ENCODE measurements at places on chromosomes 2 and 18. TPM values are rescaled to one million over a fixed set of nuclear protein-coding genes. Genes with fewer than 3 reads are reported as not detected.

TOGARAM2 gene
- total RNA-seq: 0.52 TPM

GRCh38 chr2:10650761-10651160 is 39.0 kb downstream of the NOL10 start:
- DNase-seq: no peak

DNA sequence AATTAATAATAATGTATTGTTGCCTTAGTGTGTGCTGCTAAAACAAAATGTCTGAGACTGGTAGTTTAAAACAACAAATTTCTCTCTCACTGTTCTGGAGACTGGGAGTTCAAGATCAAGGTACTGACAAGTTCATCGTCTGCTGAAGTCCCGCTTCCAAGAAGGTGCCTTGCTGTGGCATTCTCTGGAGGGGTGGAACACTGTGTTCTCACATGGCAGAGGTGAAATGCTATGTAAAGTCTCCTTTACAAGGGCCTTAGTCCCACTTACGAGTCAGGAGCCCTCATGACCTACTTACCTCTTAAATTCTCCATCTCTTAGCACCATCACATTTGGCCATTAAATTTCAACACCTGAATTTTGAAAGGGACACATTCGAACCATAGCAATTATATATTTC is 299.2 kb upstream of the RBMS1 start:
- DNase-seq: no peak

GRCh38 chr18:78430131-78430758 is 549.4 kb upstream of the SALL3 start:
- DNase-seq: no peak

DNA sequence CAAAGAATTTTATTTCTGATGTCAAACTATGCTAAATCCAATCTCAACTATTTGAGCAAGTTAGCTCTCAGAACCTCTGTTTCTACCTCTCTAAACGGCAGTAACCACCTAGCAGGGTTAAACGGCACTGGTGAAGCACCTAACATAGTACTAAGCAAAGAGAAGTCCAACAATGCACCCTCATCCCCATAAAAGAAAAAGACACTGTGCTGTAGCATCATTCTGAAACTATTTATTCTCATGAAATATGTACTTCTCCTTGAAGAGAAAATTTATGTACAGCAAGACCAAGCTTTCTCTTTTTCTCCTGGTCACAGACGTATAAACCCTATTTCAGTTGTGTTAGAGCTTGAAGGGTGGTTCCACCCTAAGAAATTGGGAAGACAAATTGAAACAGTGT is 4.8 kb downstream of the MEX3C start:
- DNase-seq: no peak

PROKR1 gene
- not detected for total RNA-seq

- DNase-seq: no peak
These were observed 88.6 kb upstream of the ACAA2 start for GRCh38 chr18:49901862-49902340.
